ENCODE measurements at places on chromosomes 6 and 20.

DNA sequence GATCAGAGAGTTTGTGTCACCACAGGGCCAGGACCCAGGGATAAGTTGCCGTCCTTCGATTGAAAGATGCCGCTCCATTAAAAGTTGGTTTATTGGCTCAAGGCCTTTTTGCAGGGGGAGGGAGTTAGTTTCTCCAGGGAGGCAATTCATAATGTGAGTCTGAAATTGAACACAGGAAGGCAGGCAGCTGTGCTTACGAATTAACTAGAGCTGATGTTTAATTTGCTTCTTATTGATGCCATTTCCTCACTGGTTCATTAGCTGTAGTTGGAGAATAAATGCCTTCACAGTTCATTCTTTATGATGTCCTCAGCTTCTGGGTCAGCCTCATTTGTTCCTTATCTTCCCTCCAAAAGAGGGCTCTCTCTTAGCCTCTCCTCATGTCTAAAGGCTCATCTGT is 113.2 kb upstream of the PTPRT start:
- DNase-seq = no peak

DNA sequence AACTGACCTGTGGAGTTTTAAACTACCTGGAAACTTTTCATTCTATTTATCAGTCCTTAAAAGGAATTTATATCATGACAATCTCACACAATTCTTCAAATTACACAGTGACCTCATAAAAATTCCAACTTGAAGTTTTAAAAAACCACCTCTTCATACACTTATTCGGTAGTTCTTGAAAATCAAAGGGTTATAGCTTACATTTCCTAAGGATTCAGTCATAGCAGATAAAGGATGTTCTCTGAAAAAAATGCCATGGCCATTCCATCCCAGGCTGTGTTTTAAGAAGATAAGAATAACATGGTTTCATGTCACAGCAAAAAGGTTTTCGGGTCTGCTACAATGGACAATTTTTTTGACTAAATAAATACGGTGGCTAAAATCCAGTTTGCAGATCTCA is 41.2 kb downstream of the GOPC start:
- DNase-seq = no peak

DNA sequence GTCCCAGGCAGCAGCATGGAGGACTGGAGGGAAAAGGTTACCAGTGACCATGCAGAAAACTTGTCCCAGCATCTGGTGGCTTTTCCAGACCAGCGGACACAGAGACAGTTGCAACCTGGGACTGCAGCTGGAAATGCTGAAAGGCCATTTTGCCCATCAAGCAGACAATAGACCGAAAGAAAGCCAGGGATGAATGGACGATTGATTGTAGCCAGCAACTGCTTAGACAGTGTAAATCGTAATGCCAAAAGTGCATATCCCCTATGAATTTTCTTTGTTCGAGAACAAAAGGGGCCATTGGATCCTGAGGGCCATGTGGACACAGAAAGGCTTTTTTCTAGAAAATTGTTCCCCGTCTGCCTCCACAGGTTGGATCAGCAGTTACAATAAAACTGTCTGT is 115.7 kb downstream of the MBOAT1 start:
- no peak for DNase-seq

GRCh38 chr6:35955970-35956369 is 35.1 kb upstream of the SRPK1 start:
- DNase-seq = no peak

DNA sequence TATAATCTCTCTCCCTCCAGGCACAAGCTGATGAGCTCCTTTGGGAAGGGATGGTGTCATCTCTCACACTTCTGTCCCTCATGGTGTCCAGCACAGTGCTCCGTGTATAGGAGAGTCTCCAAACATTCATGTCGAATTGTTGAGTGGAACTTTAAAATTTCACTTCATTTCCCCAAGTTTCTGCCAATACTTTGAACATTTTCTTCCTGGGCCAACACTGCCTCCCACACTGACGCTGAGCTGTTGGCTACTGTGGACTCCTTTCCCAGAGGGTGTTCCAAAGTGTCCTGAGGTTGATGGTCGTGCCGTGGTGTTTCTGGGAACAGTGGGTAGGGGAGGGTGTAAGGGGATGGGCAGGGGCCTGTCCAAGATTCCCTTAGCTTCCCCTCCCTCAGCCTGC is 122.7 kb downstream of the TIAM2 start:
- DNase-seq = no peak

DNA sequence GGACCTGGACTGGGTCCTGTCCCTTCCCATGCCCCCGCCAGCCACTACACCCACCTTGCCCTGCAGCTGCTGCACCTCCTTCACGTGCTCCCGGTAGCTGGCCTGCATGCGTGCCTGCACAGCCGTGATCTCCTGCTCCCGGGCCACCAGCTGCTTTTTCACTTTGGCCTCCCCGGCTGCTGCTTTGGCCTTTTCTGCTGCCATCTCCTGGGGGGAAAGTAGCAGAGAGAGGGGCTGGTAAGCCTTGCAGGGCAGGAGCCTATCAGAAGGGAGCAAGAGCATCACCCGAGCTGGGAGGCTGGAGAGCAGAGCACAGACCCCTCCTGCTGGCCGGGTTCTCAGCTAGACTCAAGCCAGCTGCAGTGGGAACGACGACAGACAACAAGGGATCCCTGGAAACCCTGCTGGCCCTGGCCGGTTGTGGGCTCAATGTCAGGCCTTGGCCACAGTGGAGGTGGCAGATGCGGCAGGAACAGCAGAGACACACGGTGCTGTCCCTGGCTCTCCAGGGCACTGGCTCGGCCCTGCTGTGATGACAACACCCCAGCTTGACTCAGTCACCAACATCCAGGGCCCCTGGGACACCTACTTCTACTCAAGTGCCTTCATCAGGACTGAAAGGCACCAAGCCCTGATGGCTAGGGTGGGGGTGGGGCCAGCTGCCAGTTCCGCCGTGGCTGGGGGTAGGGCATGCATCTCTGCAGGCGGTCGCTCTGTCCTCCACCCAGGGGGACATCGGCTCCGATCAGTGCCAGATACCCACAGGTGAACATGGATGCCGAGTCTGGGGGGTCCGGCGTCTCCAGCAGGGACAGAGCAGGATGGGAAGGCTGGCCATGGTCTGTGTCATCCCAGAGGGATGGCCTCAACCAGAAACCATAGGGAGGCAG is 45.3 kb downstream of the RRBP1 start:
- DNase-seq = no peak
